Activated T-cell treated with anti-CD3 and anti-CD28 coated beads, Interleukin-2, amount 50 U/mL, for 24 hours (primary cell): ENCODE measurements at places on chromosomes 2 and 18.

- DNase-seq: no peak
Observed at GRCh38 chr18:50469380-50469781, 90.5 kb upstream of the MAPK4 start.

GRCh38 chr2:218718058-218718457, 7.4 kb downstream of the TTLL4 start:
- no peak for DNase-seq

GRCh38 chr2:387980-388421, 100.1 kb upstream of the ALKAL2 start:
- no peak for DNase-seq

GRCh38 chr18:6745504-6746031, 16.1 kb downstream of the ARHGAP28 start:
- DNase-seq: no peak

DNA sequence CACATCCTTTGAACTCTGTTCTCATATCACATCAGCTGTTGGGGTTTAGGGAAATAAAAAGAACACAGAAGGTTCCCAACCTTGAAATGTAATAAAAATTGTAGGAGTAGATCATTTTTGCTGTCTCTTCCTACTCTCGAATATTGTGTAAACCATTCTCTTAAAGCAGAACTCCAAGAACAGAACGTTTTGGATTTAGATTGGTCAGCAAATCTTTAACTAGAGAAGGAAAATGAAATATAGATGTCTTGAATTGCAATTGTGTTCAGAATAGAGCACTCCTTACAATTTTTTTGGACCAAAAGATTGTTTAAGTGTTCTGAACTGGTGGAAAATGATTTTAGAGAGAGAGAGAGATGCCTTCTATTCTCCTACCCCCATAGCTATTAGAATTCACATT, 23.9 kb upstream of the THSD7B start:
- DNase-seq: no peak

DNA sequence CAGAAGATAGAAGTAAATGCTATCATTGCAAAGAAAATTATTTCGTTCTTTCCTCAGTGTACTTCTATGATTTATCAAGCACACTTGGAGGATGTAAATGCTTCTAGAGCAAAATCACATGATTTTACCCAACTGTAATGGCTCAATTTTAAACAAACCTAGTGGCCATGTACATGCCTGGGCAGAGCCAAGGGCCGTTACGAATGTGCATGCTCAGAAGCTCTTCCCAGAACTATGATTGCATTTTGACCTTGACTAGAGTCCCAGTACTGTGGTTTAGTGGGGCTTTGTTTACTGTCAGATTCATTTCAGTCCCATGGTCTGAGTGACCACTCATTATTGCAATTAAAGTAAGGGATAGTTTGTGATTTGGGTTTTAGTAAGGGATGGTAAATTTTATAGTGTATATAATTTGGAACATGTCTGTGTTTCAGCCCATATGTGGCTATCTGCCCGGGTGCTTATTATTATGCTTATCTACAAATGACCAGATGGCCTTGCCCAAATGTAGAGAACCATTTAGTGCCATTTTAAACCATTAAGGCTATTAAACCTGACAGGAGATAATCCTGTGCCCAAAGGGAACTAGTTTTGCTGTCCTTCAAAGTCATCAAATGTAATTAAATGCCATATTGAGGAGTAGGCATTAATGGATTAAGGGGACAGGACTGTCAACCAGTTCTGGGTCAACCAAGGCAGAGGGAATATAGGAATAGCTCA, 239.1 kb downstream of the ICOS start:
- DNase-seq: no peak

DNA sequence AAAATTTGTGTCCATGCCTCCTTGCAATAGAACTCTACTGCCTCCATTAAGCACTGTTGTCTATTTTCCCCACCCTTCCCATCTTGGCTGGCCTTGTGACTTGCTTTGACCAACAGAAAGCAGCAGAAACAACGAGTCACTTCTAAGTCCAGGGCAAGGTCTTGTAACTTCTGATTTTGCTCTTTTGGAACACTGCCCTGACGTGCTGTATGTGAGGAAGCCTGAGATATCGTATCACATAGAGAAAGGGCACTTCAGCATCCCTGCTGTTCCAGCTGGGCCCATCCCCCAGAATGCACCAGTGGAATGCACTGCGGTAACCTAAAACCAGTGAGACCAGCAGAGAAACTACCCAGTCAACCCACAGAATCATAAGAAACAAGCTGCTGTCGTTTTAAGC, 28.1 kb downstream of the NCKAP1 start:
- DNase-seq: no peak

DNA sequence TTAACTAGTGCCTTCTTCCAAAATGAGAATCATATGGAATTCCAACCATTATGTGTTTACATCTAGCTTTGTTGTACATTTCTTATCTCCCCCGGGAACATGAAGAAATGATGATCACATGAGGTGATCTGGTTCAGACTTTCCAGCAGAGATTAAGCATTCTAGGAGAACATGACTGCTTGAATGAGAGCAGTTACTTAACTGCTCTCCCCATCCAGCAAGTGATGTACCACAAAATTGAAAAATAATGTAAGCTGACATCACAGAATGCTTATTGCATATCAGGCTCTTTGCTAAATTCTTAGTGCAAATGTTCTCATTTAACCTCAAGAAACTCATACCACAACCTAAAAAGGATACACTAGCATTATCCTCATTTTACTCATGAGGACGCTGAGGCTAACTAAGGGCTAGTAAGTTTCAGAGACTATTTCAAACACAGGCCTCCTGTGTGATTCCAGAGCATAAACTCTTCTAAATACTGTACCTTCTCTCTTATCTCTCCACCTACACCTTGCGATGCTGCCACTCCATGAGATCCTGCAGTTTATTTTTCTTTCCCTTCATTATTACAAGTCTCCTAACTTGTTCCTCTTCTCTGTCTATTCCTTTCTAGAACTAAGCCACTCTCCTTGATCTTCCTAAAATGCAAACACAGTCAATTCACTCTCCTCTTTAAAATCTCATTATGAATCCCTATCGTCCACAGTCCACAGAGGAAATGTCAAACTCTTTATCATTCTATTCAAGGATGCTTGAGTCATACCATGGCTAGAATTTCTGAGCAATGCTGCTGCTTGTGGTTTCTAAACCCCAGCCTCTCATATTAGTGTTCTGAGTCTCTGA, 1224.8 kb upstream of the ZEB2 start:
- DNase-seq: no peak

GRCh38 chr2:229653531-229653930, 60.8 kb downstream of the DNER start:
- no peak for DNase-seq

DNA sequence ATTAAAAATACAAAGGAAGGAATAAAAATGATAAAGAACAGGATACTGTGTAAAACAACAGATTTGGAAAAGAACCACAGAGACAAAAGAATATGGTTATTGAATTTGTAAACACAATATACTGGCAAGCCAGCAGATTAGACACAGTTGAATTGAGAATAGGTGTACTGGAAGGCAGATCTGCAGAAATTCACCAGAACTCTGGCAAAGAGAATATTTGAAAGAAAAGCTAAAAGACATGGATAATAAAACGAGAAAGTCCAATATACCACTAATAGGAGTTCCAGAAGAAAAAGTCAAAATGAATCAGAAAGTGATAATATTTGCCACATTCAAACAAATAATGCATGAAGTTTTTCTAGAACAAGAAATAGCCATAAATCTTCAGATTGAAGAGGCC, 11.9 kb upstream of the NEURL3 start:
- no peak for DNase-seq

GRCh38 chr2:169095621-169096105, 26.3 kb downstream of the DHRS9 start:
- DNase-seq: no peak

DNA sequence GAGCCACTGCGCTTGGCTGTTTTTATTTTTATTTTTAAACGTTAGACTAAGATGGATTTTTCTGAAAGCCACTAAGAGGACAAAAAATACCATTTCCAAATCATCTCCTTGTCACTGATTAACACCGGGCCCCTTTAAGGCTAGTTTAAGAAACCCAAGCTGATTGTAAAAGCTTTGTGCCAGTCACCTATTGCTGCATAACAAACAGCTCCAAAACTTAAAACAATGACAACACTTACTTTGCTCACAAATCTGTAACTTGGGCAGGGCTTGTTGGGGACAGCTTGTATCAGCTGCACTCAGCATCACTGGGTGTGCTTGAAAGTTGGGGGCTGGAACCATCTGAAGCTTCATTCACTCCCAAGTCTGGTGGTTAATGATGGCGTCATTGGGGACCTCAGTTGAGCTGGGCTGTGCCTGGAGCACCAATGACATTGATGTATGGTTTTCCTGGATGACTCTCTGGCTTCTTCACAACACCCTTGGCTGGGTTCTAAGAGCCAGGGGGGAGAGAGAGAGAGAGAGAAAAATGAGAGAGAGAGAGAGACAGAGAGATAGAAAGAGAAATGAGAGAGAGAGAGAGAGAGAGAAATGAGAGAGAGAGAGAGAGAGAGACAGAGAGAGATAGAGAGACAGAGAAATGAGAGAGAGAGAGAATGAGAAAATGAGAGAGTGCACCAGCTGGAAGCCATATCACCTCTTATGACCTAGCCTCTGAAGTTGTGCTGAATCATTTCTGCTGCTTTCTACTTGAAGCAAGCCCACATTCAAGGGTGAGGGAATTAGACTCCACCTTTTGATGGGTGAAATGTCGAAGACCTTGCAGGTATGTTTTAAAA, 26.0 kb upstream of the ATG16L1 start:
- DNase-seq: no peak

DNA sequence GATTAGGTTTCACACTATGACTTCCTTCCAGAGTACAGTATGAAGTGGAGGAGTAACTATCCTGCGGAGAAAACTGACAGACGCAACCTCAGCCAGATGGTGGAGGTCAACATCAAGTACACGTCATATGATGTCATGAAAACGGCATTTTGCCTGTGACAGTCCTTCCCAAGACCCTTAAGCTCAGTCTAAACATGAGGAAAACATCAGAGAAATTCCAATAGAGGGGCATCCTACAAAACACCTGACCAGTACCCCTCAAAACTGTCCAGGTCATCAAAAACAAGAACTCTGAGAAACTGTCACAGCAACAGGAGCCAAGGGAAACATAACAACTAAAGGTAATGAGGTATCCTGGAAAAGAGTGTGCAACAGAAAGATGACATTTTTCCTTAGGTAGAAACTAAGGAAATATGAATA, 1.7 kb downstream of the RNU4ATAC start:
- no peak for DNase-seq

GRCh38 chr2:180494286-180494685, 486.1 kb upstream of the UBE2E3 start:
- no peak for DNase-seq

- no peak for DNase-seq
Observed at GRCh38 chr2:7726989-7727388, 809.8 kb downstream of the RNF144A start.

- DNase-seq: no peak
Observed at GRCh38 chr2:68934021-68934420, 18.7 kb downstream of the GKN2 start.

DNA sequence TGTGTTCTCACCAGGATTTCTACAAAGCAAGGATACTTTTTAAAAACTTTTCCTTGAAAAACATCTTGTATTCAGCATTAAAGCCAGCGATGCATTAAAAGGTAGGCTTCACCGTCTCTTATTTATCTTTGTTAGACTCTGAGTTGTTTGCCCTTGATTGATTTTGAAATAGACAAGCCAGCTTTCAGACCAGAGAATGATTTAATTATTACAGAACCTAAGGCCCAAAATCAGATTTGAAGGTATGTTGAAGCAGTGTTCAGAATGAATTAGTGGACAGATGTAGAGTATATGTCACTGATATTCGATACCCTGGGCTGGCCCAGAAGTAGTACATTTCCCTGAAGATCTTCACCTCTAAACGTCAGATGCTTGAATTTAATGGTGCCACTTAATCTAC, 136.4 kb downstream of the THSD7B start:
- DNase-seq: no peak

DNA sequence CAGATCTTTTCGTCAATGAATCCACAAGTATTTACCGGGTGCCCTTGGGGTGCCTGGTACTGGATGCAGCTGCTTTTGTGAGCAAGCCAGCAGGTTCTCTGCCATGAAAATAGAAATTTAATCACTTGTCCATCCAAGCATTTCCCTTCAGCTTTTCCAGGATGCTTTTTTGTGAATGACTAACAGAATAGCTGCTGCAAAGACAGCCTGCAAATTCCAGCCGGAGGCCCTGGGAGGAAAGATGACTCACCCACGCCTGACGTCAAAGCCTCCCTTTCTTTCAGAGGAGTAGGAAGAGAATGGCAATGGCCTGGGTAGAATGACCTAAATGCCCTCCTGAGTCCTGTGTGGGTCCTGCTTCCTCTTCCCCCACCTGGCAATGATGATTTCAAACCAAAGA, 111.9 kb downstream of the AP1S3 start:
- DNase-seq: no peak

GRCh38 chr18:13445241-13445897, 226.8 kb downstream of the LDLRAD4 start:
- peak; percentile 24 for DNase-seq

- DNase-seq: no peak
Observed at GRCh38 chr2:218980735-218981389, 4.1 kb downstream of the FEV start.

GRCh38 chr2:5867056-5867455, 174.9 kb downstream of the SOX11 start:
- DNase-seq: no peak

DNA sequence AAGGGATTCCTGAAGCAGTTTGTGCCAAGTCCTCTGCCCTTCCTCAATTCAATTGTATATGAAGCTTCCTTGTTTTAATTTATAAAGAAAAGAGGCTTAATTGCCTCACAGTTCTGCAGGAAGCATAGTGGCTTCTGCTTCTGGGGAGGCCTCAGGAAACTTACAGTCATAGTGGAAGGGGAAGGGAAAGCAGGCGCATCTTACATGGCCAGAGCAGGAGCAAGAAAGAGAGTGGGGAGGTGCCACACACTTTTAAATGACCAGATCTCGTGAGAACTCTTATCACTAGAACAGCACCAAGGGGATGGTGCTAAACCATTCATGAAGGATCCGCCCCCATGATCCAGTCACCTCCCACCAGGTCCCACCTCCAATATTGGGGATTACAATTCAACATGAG, 114.2 kb downstream of the SGPP2 start:
- DNase-seq: no peak

- DNase-seq: no peak
Observed at GRCh38 chr18:78538669-78539440, 440.8 kb upstream of the SALL3 start.

DNA sequence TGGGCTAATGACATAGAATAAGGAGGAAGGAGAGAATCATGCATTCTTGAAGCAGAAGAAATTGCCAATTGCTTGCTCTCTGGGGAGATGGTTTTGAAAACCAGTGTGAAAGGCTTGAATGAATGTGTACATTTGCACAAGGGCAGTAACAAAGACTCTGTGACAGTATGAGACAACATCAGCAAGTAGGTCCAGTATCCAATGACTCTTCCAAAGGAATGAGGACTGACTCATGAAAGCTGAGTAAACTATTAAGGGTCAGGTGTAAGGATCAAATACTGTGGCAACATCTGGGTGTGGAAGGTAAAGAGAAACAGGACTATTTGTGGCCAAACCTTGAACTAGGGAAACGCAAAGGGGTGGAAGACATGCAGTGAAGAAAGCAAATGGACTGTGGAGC, 886.0 kb upstream of the CHAC2 start:
- DNase-seq: no peak

- no peak for DNase-seq
Observed at GRCh38 chr2:7012141-7012764, 95.0 kb downstream of the RNF144A start.
